ENCODE measurements at places on chromosomes 1 and 21. TPM values are rescaled to one million over a fixed set of nuclear protein-coding genes. Genes with fewer than 3 reads are reported as not detected.

Gene KDF1
- total RNA-seq, result not detected

Gene BTBD19
- total RNA-seq, result 2.4 TPM

Gene ZMPSTE24
- 47.1 TPM for total RNA-seq

Gene C1orf141
- total RNA-seq, result not detected

Gene HCN3
- total RNA-seq, result 5.8 TPM

Gene CD101
- total RNA-seq, result 0.60 TPM

Gene RUNX3
- 6.5 TPM for total RNA-seq

Gene FGR
- 0.08 TPM for total RNA-seq

Gene BLACAT1
- not detected for total RNA-seq

Gene FALEC
- total RNA-seq, result 0.39 TPM

Gene HTR1D
- 12.2 TPM for total RNA-seq

Gene COL24A1
- total RNA-seq, result 0.03 TPM

Gene SAMD11
- 14.4 TPM for total RNA-seq

Gene AMIGO1
- total RNA-seq, result 1.3 TPM

Gene NUF2
- 28.7 TPM for total RNA-seq

Gene GJA8
- not detected for total RNA-seq

Gene NKAIN1
- 0.98 TPM for total RNA-seq

Gene FLG2
- not detected for total RNA-seq

Gene RAB25
- not detected for total RNA-seq

Gene APP
- 291 TPM for total RNA-seq

Gene GGPS1
- 20.0 TPM for total RNA-seq

Gene DRAM2
- total RNA-seq, result 20.2 TPM

Gene UROD
- 42.9 TPM for total RNA-seq

Gene FMOD
- 0.01 TPM for total RNA-seq

Gene NR0B2
- total RNA-seq, result not detected

Gene RGS16
- 0.15 TPM for total RNA-seq

Gene CHI3L1
- total RNA-seq, result not detected

Gene ANP32E
- 42.4 TPM for total RNA-seq

Gene KCNQ4
- total RNA-seq, result 0.14 TPM

Gene ZNF436
- 5.4 TPM for total RNA-seq

Gene OR6N1
- not detected for total RNA-seq

Gene SEMA4A
- 0.65 TPM for total RNA-seq

Gene SEC16B
- total RNA-seq, result 0.72 TPM

Gene TFF3
- total RNA-seq, result not detected

Gene AMY2A
- total RNA-seq, result not detected

Gene ZNF683
- not detected for total RNA-seq

Gene NHLH1
- total RNA-seq, result 0.78 TPM

Gene SHISAL2A
- total RNA-seq, result not detected

Gene UBL4B
- not detected for total RNA-seq

Gene FCRL4
- not detected for total RNA-seq

Gene CASQ1
- not detected for total RNA-seq

Gene CD1B
- total RNA-seq, result not detected

Gene GCSAML
- not detected for total RNA-seq
